ENCODE measurements at places on chromosomes 5 and 9.

DNA sequence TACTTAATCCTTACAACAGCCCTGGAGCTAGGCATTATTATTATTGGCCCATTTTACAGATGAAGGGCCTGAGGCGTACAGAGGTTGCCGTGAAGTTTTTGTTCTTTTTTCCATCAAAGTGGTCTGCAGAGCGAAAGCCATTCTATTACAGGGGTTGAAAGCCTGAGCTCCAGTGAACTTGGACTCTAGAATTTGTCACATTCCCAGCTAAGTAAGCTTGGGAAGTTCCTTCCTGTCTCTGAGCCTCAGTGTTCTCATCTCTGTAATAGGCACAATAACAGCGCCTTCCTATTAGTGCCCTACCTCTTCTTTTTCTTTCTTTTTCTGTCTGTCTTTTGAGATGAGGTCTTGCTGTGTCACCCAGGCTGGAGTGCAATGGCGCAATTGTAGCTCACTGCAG lies 44.2 kb upstream of the NKX2-5 start:
- DNase-seq: no peak

GRCh38 chr9:20526500-20527319 lies 95.6 kb downstream of the MLLT3 start:
- peak; percentile 43 for DNase-seq

- no peak for DNase-seq
Measured at GRCh38 chr9:107824556-107824955, 335.0 kb upstream of the KLF4 start.

GRCh38 chr5:134878403-134878802 lies 4.2 kb downstream of the TXNDC15 start:
- no peak for DNase-seq

DNA sequence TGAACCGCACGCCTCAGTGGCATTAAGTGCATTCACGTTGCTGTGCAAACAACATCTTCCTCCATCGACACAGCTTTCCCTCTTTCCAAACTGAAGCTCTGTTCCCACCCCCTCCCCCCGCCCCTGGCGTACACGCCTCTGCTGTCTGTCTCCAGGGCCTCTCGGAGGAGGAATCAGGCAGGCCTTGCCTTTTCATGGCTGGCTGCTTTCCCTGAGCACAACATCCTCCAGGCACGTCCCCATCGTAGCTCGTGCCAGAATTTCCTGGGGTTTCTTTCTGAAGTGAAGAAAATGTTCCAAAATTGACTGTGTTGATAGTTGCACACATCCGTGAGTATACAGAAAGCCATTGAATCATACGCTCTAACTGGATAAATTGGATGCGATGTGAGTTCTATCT lies 22.3 kb upstream of the TMEM250 start:
- DNase-seq: no peak

DNA sequence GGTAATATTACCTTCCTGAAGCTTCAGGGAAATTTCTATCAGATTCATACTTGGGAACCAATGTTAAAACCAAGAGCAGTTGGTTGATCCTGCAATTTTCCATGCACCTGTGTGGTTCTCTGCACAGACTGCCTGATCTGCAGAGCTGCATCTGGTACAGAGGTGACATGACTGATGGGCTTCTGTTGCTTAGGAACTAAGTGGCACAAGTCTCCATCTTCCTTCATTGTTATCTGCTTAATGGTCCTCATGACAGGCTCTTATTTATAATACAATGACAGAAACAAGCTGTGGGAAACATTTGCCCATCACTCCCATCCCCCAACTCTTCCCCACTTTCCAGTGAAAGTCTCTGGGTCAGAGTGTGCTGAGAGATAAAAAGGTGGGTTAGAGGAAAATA lies 799.1 kb downstream of the TAF11L14 start:
- DNase-seq: no peak

DNA sequence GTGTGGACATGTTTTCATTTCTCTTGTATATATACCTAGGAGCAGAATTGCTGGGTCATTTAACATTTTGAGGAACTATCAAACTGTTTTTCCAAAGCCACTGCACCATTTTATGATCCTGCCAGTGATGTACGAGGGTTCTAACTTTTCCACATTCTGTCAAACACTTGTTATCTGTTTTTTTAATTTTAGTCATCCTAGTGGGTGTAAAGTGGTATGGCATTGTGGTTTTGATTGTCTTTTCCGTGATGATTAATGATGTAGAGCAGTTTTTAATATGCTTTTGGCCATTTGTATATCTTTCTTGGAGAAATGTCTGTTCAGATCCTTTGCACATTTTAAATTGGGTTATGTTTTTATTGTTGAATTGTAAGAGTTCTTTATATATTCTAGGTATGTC lies 107.0 kb downstream of the MELK start:
- DNase-seq: no peak

DNA sequence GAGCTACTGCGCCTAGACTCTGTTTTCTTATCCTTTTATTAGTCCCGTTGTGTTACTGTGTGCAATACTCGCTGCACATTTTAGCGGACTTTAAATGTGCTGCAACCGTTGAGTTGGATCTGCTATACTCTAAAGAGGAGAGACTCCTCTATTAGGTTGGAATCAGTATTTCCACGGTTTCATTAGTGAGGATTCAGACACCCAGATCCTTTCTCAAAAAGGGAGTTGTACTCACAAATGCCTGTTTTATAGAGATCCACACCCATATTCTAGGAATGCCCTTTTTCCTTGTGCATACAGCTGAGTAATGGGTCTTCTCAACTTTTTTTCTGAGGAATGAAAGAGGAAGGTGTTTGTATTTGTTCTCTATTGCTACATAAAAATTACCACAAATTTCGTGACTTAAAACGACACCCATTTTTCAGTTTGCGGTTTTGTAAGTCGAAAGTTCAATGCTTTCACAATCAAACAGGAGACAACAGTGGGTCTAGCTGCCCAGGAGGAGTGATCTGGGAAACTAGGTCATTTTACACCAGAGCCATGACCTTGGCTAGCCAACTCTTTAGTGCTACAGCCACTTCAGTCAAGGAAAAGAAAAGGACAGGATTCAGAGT lies 52.8 kb upstream of the SLC44A1 start:
- peak; percentile 32 for DNase-seq

GRCh38 chr9:75071530-75072122 lies 16.3 kb downstream of the NMRK1 start:
- DNase-seq: no peak

GRCh38 chr9:16293610-16294009 lies 576.9 kb downstream of the BNC2 start:
- no peak for DNase-seq

- DNase-seq: no peak
Measured at GRCh38 chr9:91729558-91729842, 220.5 kb downstream of the ROR2 start.

DNA sequence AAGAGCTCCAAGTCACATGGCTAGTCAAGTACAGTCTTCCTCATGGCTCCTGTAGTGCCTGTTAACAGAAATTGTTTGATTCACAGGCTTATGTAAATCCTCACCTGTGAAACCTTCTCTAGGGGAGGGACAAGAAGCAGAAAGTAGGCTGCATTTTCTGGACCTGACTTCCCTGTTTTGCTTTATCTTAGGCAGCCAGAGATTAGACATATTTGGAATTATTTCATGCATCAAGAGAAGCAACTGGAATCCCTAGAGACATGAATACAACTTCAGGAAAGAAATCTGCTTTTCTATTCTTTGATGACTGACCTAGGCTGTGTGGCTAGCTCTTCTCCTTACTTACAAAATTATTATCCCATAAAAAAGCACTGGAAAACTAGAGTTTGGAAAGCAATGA lies 52.3 kb downstream of the CAST start:
- DNase-seq: no peak

DNA sequence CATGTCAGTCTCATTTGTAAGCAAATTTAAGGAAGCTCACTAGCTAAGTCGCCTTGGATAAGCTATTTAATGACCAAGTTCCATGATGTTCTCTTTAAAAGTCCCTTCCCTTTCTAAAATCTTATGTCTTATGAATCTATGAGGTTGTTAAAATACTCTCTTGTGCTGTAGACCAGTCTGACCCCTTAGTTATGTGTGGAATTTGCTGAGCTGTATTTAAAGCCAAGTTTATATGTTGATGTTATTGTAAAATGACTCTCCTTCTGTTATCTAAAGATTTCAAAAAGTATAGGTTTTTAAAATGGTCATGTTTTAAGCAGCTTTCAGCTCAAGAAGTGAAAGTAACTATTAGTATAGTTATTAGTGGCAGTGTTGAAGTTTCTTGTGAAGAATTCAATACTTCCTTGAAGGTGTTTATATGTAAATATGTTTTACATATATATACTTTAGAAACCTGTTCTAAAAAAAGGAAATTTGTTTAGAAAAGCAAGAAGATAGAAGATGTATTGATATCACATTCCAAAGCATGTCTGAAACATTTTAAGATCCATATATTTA lies 92.2 kb downstream of the CDC42SE2 start:
- DNase-seq: peak; percentile 48

- no peak for DNase-seq
Measured at GRCh38 chr5:179192185-179192890, 132.2 kb downstream of the ZNF354C start.

GRCh38 chr5:43020399-43020746 lies 19.7 kb downstream of the ANXA2R start:
- DNase-seq: no peak

- no peak for DNase-seq
Measured at GRCh38 chr5:66255714-66256113, 111.6 kb downstream of the SREK1 start.

- DNase-seq: no peak
Measured at GRCh38 chr9:96089452-96090085, 212.4 kb downstream of the HSD17B3 start.

- no peak for DNase-seq
Measured at GRCh38 chr9:114616684-114617520, 5.8 kb downstream of the TMEM268 start.

GRCh38 chr9:11577522-11577921 lies 964.7 kb upstream of the PTPRD start:
- DNase-seq: no peak

DNA sequence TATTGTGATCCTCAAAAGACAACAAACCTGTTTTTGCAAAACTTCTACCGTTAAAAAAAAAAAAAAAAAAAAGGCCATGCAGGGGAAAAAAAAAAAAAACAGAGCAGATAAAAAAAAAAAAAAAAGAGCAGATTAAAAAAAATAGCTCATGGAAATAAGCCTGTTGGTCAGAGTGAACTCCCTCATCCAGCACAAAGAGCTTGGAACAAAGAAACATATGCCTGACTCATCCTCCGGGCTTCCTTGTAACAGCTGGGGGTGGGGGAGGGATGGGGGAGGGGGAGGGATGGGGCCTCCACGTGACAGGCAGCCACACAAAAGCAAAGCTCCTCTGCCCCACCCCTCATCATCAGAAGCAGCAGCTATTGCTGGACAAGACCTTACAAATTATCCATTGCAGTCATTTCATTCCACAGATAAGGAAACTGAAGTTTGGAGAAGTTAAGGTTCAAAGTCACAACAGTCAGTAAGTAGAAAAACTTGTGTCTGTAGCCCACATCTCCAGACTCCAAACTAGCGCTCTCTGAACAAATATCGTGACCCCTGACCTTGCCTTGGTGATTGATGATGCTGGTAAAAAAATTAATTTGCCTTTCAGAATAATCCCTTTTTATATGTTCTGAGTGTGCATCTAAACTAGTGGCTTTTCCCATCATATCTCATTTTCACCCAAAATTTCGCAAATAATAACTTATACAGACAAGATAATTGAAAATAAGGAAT lies 38.9 kb downstream of the SLC35D2 start:
- DNase-seq: peak; percentile 94

DNA sequence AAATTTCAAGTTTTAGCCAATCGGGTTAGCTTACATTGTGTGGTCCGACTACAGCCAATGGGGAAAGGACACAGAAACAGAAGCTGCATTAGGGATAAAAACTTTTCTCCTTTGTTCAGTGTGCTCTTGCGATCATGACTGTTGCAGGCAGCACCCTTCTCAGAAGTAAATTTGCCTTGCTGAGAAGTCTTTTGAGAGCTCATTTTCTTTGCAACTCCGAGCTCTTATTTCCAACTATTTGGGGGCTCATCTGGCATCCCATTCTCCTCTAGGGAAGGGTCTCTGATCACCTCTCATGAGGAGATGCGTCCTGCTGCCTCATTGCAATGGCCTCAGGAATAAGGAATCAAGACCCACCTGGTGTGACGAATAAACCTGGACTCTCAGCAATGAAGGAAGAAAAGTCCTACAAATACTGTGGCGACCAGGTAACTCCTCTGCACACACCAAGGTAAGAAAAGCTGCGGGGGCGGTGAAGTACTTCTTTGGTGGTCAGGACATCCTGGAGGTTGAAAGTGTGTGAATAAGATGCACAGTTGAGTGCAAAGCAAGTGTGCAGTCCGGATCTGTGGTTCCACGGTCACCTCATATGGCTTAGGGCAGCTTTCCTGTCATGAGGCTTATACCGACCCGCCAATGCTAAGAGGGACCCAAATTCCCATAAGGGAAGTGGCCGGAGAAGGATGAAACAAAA lies 20.4 kb downstream of the CNOT8 start:
- DNase-seq: peak; percentile 37

- DNase-seq: no peak
Measured at GRCh38 chr9:13750639-13751038, 471.1 kb upstream of the MPDZ start.

DNA sequence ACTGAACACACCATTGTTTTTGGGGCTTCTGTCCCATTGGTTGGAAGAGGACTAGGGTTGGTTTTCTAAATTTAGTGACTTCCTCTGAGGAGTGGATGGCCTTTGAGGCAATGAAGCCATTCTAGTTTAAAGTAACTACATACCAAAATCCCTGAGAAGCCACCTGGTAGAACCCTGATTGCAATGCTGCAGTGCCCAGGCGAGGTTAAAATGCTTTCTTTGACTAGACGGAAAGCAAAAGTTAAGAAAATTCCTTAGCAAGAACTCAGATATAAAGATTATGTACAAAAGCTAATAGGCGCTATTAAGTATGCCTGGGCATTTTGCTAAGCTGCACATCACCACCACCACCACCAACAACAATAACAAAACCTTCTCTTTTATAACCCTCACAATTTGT lies 20.6 kb downstream of the GLRX start:
- no peak for DNase-seq

DNA sequence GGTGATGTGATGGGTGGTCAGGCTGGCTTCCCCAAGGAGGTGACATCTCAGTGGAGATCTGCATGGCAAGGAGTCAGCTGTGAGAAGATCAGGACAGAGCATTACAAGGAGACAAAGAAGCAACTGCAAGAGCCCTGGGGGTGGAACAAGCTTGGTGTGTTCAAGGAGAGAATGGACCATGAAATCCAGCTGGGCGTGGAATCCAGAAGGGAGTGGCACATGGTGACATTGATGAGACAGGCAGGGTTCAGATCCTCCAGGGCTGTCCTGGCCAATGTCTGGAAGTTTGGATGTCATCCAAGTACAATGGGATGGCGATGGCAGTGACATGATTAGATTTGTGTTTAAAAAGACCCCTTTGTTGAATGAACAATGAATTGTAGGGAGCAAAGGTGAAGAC lies 175.6 kb downstream of the MACROH2A1 start:
- DNase-seq: no peak
